ENCODE measurements at places on chromosomes 6 and 20.

DNA sequence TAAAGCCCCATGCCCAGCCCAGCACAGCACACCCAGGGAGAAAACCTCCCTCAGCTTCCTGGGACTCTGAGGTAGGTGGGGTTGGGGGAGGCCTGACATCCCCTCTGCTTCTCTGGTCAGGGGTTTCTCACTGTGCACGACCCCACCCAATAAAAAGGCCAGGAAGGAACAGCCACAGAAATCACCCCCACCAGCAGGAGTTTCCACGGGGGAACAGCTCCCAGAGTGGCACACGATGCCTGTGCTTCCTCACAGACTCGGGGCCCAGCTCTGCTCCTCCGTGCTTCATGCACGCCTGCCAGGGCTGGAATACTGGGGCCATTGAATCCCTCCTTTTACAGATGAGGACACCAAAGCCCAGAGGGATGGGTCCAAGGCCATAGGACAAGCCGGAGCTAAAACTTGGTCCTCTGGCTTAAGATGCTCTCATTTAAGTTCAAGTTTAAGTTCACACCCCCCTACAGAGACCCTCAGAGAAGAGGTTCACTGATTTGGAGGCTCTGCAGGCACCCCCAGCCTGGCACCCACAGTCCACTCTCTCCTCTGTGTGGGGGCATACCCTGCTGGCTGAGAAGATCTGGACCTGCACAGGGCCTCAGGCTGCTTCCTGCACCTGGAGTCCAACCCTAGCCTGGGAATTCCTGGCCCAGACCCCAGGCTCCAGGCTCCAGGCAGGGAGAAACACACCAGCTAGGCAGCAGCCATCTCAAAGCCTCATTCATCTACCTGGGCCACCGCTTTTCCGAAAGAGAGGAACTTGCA lies 14.3 kb downstream of the ACSS1 start:
- no peak for DNase-seq

GRCh38 chr6:122709922-122710512 lies 69.5 kb upstream of the FABP7 start:
- no peak for DNase-seq

- DNase-seq: no peak
Observed at GRCh38 chr6:97437087-97437486, 154.1 kb upstream of the MMS22L start.

GRCh38 chr6:112773187-112773586 lies 426.1 kb downstream of the RFPL4B start:
- DNase-seq: no peak

GRCh38 chr6:3786141-3786540 lies 34.6 kb upstream of the PXDC1 start:
- DNase-seq: no peak

Data from ecto neural progenitor cell (in vitro differentiated cells).